ENCODE measurements at places on chromosomes 3 and 15.

DNA sequence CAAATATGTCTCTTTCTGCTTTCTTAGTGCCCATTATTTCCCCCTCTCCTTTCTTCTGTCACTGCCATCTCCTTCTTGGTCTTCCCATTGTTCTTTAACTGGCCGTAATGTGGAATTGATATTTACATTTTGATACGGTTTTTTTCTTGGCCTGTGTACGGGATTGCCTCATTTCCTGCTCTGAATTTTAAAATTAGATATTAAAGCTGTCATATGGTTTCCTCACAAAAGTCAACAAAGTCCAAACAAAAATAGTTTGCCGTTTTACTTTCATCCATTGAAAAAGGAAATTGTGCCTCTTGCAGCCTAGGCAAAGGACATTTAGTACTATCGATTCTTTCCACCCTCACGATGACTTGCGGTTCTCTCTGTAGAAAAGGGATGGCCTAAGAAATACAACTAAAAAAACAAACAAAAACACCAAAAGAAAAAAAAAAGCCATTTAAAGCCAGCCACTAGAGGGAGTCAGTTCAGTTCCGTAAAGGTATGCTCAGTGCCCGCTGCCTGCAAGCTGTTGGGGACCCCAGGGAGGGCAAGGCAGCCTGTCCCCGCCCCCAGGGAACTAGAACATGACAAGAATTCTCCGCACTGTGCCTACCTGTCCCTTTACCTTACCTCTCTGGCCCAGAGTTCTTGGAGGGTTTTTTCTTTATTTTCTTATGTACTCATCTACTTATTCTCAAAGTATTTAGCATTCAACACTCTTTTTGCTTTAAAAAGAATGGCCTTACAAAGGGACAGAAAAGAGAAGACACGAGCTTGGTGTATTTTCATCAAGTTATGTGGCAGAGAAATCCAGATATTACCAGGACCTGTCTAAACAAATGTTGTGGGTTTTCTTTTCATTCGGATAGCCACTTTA lies 30.0 kb upstream of the NR2E3 start:
- DNase-seq: no peak

DNA sequence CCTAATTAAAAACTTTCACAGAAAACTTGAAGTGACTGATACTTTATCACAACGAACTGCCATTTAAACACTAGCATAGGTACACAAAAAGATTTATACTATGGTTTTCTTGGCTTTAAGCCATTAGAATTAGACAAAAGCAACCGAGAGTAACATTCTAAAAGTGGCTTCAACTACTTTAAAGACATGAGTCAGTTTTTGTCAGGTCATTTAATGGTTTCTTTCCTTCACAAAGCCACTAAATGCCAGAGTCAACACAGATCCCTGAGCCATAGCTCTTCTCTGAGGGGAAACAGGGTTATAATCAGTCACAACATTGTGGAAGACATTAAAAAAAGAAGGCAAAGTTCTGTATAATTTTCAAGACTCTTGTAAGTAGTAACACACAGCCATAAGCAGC lies 54.6 kb downstream of the CAPN3 start:
- DNase-seq: no peak

GRCh38 chr3:38578081-38578475 lies 71.4 kb downstream of the SCN5A start:
- no peak for DNase-seq

DNA sequence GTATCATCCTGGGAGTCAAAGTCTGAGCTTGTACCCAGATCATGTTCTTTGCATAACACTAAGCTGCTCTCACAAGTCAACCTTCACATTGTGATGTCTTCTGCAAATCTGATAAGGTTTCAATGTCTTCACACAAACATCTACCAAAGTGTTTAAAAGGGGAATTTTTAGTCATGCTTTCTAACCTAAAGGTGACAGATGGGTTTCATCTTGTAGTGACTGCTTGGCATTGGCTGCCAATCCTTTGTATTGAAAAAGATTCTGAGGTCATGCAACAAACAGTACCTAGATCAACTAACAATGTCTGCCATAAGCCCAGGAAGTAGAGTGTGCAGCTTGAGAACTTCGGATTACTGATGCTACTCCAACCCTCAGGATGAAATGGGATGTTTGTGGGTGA lies 43.6 kb upstream of the DIPK2A start:
- DNase-seq: no peak

- DNase-seq: no peak
Measured at GRCh38 chr15:35673093-35673684, 127.2 kb upstream of the DPH6 start.

GRCh38 chr15:23877502-23878412 lies 190.7 kb upstream of the NDN start:
- peak; percentile 41 for DNase-seq

DNA sequence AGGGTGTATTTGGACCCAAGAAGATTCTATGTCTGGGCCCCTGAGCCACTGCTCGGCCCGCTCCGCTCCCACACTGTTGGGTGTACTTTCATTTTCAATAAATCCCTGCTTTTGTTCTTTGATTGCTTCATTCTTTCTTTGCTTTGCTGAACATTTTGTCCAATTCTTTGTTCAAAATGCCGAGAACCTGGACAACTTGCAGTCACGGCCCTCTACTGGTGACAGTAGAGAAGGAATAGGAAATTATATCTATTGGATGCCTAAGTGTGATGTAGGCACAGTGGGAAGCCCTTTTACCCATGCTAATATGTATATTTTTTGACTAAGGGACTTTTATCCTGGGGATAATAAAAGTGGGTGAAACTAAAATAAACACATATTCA lies 340.8 kb downstream of the LRRC3B start:
- no peak for DNase-seq

- no peak for DNase-seq
Measured at GRCh38 chr15:50067254-50067653, 51.8 kb downstream of the ATP8B4 start.

GRCh38 chr3:187941848-187942194 lies 196.6 kb upstream of the BCL6 start:
- no peak for DNase-seq

DNA sequence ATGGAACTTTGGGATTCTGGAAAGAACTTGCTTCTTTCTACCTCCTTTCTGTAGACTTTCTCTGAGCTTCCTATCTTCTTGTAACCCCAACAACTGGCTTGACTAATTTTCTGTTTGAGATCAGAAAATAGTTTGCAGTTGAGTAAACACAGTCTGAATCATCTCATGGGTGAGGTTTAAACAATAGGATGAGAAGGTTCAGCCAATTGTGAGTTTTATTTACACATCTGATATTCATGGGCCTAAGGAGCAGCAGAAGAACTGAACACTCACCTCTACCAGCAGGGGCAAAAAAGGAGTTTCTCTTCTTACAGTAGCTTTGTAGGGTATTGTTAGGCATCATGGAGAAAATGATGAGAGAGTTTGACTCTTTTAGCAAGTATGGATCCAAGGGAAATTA lies 54.2 kb downstream of the DTWD1 start:
- DNase-seq: no peak

GRCh38 chr15:73142802-73143762 lies 90.8 kb downstream of the NEO1 start:
- DNase-seq: no peak

DNA sequence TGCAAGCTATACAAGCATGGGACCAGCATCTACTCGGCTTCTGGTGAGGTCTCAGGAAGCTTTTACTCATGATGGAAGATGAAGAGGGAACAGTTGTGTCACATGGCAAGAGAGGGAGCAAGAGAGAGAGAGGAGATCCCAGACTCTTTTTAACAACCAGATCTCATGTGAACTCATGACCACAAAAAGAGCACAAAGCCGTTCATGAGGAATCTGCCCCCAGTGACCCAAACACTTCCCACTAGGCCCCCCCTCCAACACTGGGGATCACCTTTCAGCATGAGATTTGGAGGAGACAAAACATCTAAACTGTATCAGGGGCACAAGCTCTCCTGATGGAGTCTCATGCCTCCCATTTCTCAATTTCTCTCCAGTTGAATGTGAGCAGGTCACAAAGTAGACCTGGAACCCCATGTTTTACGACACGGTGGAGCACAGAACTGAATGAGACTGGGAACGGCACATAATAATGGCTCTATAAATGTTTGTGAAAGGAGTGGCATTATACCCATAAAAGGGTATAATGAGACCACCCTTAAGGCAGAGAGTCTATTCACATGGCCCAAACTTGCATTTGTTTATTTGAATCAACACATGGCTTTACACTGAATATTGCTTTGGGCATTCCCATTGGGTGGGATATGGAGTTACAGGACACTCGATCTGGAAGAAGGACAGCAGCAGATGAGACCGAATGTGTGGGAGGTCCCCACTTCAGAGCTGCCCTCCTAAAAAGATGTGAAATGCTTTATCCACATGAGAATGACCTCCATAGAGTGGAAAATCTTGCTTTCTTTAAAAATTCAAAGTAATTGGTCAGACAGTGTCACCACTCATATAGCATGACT lies 38.8 kb downstream of the IL16 start:
- no peak for DNase-seq

- DNase-seq: no peak
Measured at GRCh38 chr3:129738172-129738571, 131.7 kb upstream of the PLXND1 start.

DNA sequence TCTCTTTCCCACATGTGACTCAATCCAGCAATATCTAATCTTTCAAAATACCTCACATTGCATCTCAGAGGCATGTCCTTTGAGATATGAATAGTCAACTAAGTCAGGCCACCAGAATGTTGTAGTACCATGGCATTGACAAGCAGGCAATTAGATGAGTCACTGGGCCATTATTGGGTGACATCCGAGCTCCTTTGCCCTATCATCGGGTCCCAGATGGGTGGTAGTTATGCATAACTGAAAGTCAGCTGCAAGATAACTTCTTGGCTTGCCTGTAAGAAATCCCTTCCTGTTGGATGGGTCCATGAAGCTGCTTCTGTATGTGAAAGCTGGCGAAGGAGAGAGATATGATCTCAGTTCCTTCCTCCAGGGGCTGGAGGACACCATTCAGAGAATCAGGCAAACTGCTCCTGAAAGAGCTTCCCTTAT lies 32.8 kb downstream of the ARRDC4 start:
- no peak for DNase-seq

- DNase-seq: no peak
Measured at GRCh38 chr15:67902579-67903009, 62.7 kb upstream of the RNU6-1 start.

GRCh38 chr3:46719044-46719565 lies 1.4 kb upstream of the PRSS50 start:
- DNase-seq: no peak
